ENCODE measurements at places on chromosomes 3 and 15.

DNA sequence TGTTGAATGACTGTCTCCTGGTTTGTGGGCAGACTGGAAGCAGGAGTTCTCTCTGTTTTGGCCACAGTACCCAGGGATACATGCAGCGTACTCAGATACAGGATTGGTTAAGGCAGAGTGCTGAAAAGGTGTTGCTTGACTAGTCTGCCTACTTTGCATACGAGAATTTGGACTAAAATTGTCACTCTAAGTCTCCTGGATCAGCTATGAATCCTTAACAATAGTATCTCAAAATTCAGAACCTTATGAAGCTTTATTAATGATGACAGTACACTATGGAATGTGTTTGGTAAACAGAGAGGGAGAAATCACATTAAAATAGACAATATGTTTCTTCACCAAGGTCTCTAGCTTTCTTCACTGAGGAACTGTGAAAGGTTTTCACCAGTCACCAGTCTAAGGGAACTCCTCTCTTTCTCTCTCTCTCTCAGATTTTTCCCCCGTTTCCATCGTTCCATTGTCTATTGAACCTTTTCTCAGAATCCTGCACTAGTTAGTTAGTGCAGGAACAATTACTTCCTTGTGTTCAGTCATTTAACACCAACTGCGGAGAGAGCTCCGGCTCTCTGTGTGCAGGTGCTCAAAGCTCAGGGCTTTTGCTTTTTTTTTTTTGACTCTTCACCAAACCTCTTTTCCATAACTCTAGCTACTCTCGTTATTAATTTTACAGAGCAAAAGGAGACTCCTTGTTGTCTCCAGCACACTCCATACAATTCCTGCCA is 85.9 kb upstream of the FNDC3B start:
- no peak for DNase-seq

- DNase-seq: no peak
Measured at GRCh38 chr15:73602446-73602843, 30.7 kb downstream of the NPTN start.

- DNase-seq: no peak
Measured at GRCh38 chr3:189355481-189356201, 183.9 kb downstream of the TPRG1 start.

DNA sequence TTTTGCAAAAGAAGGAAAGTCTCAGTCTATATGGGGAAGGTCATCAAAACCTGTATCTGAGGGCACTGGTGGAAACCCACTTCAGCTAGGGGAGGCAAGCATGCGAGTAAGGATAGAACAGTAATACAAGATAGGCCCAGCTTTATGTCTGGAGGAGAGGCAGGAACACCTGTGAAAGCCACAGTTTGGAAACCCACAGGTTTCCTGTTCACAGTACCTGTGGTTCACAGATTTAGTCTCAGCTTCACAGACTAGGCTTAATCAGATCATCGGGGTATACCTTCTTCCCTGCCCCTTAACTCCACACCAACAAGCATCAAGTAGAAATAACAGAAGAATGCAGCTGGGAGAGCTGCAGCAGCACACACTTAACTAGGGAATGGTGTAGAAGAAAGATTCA is 36.2 kb downstream of the C2CD4B start:
- DNase-seq: no peak

GRCh38 chr15:43845421-43845820 is 18.6 kb downstream of the WDR76 start:
- DNase-seq: no peak

DNA sequence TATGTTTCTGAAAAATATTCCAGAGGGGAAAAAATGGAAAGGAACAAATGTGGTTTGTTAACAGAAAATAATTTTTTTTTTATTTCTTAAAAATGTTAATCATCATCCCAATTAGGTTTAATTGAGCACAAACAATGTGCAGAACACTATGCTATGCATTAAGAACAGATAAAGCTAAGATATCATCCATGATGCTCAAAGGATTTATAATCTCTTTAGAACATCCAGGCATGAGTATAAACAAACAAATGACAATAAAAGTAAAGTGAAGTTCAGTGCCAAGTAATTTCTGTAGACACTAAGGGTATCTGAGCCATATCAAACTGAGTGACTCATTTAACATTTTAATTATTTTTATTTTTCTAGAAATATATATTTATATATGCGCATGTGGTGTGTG is 732.2 kb downstream of the NAALADL2 start:
- DNase-seq: no peak
